ENCODE measurements at places on chromosomes 1 and 21.

DNA sequence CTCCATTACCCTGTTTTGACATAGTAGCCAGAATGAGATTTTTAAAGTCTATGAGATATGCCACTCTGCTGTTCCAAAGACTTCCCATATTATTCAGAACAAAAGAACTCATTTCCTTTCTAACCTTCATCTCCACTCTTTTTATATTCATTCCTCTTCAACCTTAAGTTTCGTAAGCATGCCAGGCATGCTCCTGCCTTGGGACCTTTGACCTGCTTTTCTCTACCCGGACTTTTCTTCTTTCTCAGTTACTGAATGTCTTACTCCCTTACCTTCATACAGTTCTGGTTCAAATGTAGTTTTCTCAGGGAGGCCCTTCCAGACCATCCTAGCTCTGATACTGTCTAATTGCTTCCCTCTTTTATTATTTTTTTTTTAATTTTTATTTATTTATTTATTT is 81.1 kb downstream of the TNNI3K start:
- DNase-seq = no peak

GRCh38 chr1:112114540-112114939 is 125.1 kb upstream of the KCND3 start:
- DNase-seq = no peak

DNA sequence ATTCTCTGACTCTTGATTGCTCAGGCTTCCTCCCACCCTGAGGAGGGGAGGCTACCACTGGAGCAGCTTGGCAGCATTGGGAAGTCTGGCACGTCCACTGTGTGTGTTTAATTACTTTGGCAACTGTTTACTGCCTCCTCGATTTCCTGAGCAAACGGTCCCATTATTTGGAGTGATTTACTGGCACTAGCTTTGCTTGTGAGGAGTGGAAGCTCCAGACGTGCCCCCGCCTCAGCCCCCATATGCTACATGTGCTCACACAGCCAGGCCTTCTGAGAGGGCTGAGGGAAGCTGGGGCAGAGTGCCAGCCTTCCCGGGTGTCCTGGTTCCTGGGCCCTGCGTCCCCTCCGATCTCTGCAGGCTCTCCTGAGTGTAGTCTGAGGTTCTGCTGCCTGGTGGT is 306.2 kb downstream of the PTPRU start:
- no peak for DNase-seq

DNA sequence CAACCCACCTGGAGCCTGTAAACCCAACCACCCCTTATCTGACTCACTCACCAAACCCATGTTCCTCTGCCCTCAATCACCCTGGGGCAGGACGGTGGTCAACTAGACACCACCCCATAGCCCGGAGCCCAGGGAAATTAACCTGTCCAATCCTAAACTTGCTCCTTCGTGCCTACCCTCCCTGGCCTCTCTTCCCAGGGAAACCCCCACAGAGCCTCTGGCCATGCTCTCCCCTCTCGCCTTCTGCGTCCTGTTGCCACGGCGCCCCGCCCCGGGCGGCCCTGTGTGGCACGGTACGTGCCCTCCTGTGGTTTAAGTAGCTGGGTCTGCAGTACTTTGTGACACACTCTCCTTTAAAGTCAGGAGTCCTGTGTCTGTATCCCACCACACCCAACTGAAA is 4.0 kb upstream of the FTCD start:
- no peak for DNase-seq

- DNase-seq = no peak
Observed at GRCh38 chr21:25638660-25639550, at the start of gene JAM2. Gene JAM2, plus strand, starts transcription at chr21:25639258. Its CDS starts 564 bp downstream, at chr21:25639822.

- DNase-seq = no peak
Observed at GRCh38 chr1:230702934-230703678, 10.8 kb downstream of the AGT start.

DNA sequence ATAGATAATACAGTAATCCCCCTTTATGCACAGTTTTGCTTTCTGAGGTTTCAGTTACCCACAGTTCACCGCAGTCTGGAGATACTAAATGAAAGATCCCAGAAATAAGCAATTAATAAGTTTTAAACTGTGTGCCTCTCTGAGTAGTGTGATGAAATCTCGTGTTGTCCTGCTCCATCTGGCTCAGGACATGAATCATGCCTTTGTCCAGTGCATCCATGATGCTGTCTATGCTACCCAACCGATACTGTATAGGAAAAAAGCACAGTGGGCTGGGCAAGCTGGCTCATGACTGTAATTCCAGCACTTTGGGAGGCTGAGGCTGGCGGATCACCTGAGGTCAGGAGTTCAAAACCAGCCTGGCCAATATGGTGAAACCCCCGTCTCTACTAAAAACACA is 85.0 kb upstream of the SLC2A1 start:
- DNase-seq = no peak

DNA sequence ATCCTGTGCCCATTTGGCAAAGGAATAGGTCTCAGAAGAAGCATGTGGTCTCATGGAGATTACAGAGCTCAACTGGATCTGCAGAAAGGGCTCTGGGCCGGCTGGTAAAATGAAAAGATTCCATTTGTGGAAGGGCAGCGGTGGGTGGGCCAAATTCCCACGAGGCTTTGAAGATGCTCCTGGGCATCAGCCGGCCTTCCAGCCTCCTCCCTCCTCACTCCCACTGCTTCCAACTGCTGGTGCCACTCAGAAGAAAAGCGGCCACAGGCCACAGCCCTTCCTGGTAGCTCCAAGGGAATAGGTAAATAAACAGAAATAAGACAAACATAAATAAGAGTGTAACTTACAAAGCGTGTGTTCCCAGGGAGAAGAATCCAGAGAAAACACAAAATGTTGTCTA is 136.3 kb upstream of the SLC44A3 start:
- DNase-seq = no peak

Data from activated CD4-positive, CD25-positive, alpha-beta regulatory T cell (primary cell).